ENCODE measurements at places on chromosomes 3 and 15. TPM values are rescaled to one million over a fixed set of nuclear protein-coding genes. Genes with fewer than 3 reads are reported as not detected.

DNA sequence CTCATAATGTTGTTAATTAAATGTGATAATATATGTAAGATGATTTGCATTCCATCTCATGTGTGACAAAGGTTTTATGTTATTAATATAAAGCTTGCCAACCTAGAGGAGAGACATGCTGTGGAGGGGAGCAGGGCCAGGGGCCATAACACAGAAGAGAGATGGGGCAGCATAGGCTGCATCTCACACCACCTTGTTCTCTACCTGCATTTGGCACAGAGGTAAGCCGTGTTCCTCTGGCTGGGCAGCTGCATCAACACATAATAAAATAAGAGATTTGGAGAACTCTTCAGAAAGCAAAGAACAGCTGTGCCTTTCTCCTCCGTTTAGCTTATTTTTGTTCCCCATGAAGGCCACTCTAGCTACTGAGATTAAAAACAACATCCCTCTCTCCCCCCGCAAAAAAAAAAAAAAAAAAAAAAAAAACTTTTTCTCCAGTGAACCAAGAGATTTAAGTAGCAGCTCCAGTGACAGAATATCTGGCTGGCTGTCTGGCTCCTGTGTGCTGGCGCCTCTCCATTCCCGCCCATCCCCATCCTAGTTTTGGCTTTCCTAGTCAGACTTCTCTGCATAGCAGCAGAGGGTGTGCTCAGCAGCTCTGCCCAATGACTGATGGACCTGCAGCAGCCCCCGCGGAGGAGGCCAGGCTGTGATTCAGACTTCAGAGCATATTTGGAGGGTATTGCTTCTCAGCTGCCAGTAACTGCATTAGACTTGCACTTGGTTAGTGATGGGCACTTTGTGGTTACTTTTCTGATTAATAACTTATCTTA is 52.2 kb upstream of the STXBP5L start:
- no peak overlapping the region for H3K27ac ChIP-seq
- no peaks in the 10 kb centered on the region for H3K36me3 ChIP-seq
- no peak for DNase-seq
- no peaks in the 10 kb centered on the region for H3K4me1 ChIP-seq
- no peaks in the 10 kb centered on the region for H3K27me3 ChIP-seq

DNA sequence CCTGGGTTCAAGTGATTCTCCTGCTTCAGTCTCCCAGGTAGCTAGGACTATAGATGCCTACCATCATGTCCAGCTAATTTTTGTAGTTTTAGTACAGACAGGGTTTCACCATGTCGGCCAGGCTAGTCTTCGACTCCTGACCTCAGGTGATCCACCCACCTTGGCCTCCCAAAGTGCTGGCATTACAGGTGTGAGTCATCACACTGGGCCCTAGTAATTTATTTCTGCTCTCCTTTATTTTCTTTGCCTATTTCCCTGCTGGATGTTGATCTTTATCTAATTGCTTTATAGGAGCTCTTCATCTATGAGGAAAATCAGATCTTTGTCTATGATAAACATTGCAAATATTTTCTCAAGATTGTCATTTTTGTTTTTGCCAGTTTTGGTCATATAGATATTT is 31.7 kb downstream of the UQCC5 start:
- H3K4me1 ChIP-seq = no peaks in the 10 kb centered on the region
- no peak overlapping the region for H3K4me3 ChIP-seq
- H3K27ac ChIP-seq = no peak overlapping the region
- H3K27me3 ChIP-seq = no peaks in the 10 kb centered on the region

ADAMTS17 gene
- polyA plus RNA-seq = 0.10 TPM

TTLL13 gene
- 0.33 TPM for polyA plus RNA-seq
